Stimulated activated CD8-positive, alpha-beta memory T cell treated with anti-CD3 and anti-CD28 coated beads, Interleukin-2, amount 100 ng/mL, for 1 hour (primary cell): ENCODE measurements at places on chromosomes 11 and 22.
A peak's percentile ranks its signal among the peaks of the same experiment; 100 is the strongest.

- DNase-seq = no peak
These were observed 93.5 kb upstream of the TIMP3 start for GRCh38 chr22:32707971-32708370.

- DNase-seq = no peak
These were observed 58.8 kb downstream of the BMAL1 start for GRCh38 chr11:13336246-13336878.

DNA sequence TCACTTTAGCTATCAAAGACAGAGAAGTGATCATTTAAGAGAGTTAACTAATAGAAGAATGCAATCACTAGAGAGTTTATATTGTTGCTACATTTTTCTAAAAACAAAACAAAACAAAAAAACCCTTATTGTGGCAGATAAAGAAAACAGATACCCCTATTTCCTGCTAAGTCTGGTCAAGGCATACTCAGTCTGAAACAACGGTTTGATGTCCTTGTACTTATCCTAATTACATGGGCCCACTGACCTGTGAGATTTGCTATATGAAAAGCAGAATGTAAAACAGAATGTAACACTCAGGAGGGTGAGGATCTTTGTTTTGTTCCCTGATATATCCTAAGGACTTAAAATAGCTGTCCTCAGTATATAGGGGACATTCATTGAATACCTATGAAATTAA lies 24.6 kb downstream of the MAML2 start:
- no peak for DNase-seq

- no peak for DNase-seq
These were observed 18.3 kb downstream of the KMT5B start for GRCh38 chr11:68194675-68195294.

DNA sequence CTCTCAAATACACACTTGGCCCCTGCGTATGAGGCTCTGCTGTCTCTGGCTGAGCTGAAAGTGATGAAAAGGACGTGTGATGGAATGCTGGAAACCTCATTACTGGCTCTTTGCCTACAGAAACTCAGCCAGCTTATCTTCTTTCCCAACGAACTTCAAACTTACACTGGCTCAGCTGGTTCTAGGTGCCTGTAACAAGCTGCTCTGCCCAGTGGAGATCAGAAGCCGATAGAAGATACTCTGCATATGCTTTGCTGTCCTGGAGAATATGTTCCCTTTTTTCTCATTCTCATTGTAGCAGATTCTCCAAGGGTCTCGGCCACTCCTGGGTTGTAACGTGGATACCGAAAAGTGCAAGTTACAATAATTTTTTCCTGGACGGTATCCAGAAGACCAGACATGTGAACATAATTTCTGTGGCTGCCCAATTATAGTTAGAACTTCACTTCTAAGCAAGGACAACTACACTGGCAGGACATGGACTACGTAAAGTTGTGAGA lies 405.3 kb upstream of the CCDC90B start:
- DNase-seq = no peak

GRCh38 chr11:95337175-95337957 lies 106.4 kb upstream of the SESN3 start:
- DNase-seq = peak; percentile 0

- DNase-seq = no peak
These were observed 1335.9 kb downstream of the TBC1D22A start for GRCh38 chr22:48098243-48098920.

DNA sequence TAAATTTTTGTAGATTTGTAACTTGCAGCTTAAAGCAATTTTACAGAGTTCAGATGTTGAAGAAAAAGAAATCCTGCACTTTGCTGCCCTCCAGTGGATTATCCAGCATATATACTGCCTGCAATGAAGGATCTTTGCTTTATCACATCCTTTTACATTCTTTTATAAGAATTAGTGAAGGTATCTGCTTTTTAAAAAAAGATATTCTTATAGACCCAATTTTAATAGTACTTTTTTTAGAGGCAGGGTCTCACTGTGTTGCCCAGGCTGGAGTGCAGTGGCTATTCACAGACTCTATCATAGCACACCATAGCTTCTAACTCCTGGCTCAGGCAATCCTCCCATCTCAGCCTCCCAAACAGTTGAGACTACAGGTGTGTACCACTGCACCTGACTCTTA lies 60.7 kb downstream of the TTC17 start:
- no peak for DNase-seq

GRCh38 chr11:103744496-103745153 lies 291.8 kb upstream of the DDI1 start:
- no peak for DNase-seq

DNA sequence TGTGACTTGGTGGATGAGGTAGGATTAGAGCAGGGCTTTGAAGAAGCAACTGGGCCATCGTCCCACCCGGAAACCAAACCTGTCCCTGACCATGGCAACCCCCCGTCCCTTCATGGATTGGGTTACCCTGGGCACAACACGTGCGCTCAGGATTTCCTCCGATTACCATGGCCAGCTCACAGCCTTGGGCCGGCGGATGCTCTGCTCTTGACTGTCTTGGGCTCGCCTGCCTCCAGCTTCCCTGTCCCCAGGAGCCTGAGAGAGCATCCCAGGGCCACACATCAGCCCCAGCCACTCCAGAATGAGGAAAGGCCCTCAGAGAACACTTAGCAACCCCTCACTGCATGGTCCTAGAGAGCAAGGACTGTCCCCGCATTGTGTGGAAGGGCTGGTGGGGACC lies 22.8 kb downstream of the MYO7A start:
- DNase-seq = no peak

DNA sequence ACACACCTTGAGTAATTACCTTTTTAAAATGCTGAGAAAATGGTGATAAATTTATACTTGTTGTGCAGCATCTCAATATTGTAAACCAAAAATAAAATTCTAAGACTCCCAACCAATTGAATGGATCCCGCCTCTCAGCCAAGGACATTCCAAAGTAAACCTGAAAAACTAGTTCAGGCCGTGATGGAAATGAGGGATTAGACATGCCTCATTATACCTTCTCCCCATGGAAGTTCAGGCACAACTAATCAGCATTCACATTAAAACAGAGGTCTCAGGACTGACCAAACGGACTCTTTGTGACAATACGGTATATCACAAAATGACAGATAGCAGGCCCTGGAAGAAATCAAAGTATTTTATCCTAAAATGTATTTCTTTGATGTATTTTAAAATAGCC lies 907.4 kb upstream of the RAG2 start:
- DNase-seq = no peak

- DNase-seq = no peak
These were observed 1068.8 kb downstream of the DLG2 start for GRCh38 chr11:84558085-84558905.

DNA sequence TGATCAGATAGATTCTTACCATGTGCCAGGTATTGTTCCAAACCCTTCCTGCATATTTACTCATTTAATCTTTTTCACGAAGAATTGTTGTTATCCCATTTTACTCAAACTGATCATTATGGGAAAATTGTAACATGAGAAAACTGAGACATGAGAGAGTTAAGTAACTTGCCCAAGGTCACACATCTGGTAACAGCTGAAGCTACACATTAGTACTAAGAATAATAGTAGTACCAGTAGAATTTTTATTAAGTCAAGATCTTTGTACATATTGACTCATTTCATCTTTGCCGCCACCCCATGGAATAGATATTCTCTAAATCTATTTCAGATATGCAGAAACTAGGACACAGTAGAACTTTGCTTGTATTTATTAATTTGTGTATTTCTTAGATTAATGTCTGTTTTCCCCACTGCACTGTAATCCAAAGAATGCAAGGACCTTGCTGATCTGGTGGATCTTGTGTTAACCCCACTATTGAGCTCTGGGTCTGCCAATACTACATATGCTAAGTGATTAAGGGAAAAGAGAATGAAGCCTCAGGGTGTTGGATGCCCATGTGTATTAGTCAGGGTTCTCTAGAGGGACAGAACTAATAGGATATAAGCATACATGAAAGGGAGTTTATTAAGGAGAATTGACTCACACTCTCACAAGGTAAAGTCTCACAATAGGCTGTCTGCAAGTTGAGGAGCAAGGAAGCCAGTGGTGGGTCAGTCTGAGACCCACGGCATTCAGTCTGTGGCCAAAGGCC lies 72.8 kb downstream of the PARVA start:
- DNase-seq = no peak

DNA sequence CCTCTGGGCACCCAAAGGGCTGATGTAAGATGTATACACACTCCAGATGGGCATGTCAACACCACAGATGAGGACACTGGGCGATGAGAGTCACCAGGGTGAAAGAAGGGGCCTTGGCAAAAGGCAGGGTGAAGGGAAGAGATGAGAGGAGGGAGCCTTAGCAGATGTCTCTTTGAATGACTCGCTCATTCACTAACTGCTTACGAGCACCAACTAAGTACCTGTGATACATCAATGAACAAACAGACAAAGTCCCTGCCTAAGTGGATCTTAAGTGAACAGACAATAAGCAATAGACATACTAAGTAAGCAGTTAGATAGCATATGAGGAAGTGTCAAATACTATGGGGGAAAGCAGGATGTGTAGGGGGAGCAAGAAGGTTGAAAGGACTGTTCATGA lies 7.5 kb downstream of the ME3 start:
- no peak for DNase-seq

DNA sequence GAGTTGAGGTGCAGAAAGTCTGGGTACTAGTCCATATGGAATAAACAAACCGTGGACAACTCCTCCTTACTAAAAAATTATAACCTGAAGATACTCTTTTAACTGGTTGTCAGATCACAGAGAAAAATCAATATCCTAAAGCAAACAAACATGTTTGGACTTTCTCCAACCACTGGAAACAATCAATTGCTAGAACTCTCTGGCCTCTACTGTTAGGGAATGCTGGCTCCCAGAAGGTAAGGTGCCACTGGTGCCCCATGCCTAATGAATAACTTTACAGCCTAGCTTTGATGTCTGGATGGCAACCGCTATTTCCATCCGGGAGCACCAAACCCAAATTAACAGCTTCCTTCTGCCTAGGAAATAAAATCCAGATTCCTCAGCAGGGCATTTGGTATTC lies 74.5 kb downstream of the AMBRA1 start:
- no peak for DNase-seq

DNA sequence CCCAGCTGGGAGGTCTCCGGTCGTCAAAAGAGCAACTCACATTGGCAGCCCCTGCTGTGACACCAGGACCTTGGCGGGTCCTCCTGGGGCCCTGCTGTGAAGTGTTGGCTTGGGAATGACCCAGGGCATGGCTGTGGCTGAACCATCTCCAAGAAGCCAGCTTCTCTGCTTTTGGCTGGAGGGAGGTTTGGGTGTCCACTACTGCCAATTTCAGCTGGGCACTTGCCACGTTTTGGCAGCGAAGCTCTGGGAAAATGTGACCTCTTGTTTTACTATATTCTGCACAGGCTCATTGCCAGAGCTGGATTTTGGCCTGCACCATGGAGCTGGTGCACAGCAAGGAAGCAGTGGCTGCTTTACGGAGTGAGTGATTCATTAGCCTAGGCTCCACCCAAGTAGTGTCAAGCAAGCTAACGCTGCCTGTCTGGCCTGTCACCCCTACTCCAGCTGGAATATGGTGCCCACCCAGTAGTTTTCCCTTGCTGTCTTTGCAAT lies 24.3 kb upstream of the SMCO4 start:
- DNase-seq = no peak

DNA sequence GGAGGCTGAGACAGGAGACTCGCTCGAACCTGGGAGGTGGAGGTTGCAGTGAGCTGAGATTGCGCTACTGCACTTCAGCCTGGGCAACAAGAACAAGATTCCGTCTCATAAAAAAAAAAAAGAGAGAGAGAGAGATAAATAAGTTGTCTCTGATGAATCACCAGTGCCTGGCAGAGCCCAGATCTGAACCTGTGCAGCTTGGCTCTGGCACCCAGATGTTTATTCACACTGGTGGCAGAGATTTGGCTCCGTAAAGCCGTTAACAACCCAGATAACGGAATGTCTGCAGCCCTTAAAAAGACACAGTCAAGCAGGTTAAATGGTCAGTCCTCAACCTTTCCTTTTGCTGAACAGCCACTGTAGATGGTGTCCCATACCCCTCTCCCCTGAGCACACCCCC lies 33.5 kb upstream of the RTL6 start:
- no peak for DNase-seq

- DNase-seq = no peak
These were observed 84.4 kb downstream of the MRTFA start for GRCh38 chr22:40552070-40552469.

GRCh38 chr11:130847517-130847916 lies 68.8 kb downstream of the SNX19 start:
- DNase-seq = no peak

DNA sequence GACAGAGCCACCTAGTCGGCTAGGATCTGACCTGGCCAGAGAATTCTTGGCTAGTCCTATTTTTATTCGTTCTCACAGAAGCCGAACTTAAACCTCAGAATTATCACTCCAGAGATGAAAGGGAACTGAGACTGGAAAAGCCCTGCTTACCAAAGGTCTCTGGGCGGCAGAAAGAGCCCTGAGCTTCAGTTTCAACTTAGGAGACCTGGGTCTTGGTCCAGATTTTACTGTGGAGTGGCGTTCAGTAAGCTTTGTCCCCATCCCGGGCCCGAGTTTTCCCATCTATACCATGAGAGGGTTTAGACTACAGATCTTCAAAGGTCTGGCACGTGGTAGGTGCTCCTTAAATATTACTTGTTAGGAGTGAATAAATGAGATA lies 516 bp downstream of the NEU3 start:
- no peak for DNase-seq

DNA sequence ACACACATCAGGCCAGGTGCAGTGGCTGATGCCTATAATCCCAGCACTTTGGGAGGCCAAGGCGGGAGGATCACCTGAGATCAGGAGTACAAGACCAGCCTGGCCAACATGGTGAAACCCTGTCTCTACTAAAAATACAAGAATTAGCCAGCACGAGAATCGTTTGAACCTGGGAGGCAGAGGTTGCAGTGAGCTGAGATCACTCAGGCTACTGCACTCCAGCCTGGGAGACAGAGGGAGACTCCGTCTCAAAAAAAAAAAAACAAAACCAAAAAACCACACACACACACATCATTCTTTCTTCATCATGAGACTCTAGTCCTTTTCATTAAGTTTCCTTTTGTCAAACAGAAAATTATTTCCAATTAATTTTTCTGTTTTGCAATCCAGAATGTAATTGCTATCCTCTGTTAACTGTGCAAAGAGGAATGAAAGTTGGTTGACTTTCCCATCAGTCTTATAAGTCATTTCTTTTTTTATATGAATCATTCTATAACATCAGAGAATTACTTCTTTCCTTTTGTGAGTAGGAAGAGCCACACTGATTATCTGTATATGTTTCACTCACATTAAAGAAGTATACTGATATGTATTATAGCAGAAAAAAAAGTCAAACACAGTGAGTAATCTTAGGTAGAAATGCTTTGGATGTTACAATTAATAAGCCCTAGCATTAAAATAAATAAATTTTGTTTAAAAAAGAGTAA lies 52.2 kb downstream of the HORMAD2 start:
- no peak for DNase-seq

GRCh38 chr11:13831696-13832095 lies 130.8 kb upstream of the SPON1 start:
- DNase-seq = no peak

GRCh38 chr11:33687733-33688479 lies 12.7 kb downstream of the C11orf91 start:
- DNase-seq = no peak

DNA sequence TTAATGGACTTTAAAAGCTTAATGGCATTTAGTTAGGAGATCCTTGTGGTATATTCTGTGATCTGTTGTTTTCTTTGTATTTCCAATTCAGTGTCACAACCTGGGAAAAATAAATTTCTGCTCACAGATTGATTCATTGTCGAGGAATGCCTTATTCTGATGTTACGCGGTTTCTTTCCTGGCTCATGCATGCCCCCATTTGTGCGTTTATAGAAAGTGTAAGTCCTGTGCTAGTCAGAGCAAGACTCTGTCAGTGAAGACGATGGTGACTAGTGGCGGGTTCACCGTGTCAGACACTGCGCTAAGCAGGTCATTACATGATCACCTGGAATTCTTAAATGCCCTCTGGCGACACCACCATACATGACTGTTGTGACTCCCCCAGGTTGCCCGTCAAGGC lies 169.4 kb downstream of the TBC1D22A start:
- no peak for DNase-seq
